SK-N-DZ (cell line): ENCODE measurements at places on chromosomes 7 and 10.

DNA sequence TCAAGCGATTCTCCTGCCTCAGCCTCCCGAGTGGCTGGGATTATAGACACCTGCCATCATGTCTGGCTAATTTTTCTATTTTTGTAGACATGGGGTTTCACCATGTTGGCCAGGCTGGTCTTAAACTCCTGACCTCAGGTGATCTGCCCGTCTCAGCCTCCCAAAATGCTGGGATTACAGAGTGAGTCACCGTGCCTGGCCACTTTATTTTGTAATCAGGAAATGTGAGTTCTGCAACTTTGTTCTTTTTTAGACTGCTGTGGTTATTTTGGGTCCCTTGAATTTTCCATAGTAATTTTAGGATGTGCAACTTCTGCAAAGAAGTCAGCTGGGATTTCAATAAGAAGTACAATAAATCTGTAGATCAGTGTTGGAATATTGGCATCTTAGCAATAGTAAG, 96.8 kb downstream of the CYTH3 start:
- no peak for DNase-seq

GRCh38 chr10:113427811-113428558, 124.9 kb upstream of the HABP2 start:
- DNase-seq, result no peak

GRCh38 chr7:156823435-156823834, 69.5 kb downstream of the LMBR1 start:
- no peak for DNase-seq

GRCh38 chr7:100432621-100433275, 3.1 kb downstream of the MEPCE start:
- DNase-seq, result no peak

DNA sequence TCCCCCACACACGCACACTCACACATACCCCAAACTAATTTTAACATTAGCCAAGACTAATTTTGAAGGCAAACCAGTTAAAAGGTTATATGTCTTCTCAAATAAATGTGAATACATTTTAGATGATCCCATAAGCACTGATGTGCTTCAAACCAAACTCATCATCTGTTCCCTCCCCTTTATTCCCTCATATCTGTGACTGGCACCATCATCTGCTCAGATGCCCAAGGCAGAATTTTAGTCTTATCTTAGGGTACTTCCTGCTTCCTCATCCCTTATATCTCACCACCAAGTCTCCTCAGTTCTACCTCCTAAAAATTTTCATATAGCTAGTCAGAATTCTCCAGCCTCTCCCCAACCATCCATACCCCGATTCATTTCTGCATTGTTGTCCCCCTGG, 80.4 kb downstream of the UPF2 start:
- DNase-seq, result no peak

DNA sequence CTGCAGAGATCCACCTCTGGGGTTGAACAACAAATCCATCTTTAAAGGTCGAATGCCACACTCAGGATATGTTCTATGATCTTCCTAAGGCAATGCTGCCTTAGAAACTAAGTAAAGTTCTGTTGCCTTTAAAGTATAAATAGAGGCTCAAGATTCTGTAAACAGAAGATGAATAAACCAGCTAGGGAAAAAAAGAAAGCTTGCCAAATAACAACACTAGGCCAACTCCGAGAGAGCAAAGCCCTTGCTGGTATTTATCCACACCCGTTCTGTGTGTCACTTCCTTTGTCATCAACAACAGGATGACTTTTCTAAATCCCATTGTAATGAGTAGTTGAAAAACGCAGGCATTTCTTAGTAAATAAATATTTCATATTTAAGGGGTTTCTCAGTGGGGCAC, 330.0 kb upstream of the GLI3 start:
- no peak for DNase-seq

GRCh38 chr7:149285603-149286002, 23.6 kb downstream of the ZNF783 start:
- peak; percentile 55 for DNase-seq

- peak; percentile 73 for DNase-seq
Observed at GRCh38 chr7:69738396-69738951, 140.2 kb downstream of the AUTS2 start.

DNA sequence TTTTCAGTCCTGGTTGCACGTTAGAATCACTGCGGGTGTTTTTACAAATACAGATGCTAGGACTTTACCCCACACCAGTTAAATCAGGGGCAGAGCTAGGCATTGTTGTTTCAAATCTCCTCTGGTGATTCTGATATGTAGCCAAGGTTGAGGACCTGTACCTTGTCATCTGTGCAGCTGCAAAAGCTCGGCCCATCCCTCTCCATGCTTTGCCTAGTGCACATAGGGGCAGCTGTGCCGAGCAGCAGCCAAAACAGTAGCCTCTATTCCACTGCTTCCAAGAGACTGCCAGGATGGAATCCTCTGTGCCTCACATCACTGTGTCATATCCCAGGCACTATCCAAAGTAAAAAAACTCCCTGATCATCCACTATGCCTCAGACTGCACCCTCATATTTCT, 181.3 kb downstream of the CDK14 start:
- DNase-seq, result no peak

DNA sequence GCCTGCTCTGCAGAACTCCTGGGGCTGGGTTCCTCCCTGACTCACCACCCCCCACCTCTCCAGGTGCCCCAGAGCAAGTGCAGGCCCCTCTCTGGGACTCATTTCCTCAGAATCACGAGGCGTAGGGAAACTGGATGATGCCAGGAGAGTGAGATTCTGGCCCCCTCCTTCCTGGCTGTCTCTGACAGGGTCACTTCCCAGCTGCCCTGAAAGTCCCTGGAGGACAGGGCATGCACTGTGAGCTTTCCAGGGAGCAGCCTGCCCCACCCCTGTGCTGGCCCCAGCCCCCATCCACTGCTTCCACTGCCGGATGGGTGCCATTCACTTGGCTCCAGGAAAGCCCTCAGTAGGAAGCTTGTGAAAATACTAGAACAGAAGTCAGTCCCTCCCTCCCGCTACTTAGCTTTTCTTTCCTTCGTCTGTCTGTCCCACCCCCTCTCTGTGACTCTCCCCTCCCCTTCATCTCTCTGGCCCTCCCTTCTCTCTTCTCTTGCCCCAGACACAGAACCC, 10.4 kb downstream of the TACR2 start:
- no peak for DNase-seq

DNA sequence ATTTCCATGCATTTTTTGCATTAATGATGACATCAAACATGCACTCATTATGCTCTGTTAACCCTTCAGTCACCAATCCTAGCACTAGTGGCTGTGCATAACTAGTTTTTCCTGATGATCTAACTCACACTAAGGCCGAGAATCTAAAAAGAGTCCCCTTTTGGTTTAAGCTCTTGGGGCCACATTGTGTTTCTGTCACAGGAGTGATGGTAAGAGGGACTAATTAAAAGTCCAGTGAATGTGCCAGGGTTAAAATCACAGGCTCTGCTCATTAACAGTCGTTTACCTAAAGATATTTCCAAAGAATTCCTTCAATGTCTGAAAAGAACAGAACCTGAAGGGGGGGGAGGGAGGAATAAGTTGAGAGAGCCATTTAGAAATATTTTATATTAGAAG, 359.0 kb upstream of the ANKRD30A start:
- no peak for DNase-seq

- no peak for DNase-seq
Observed at GRCh38 chr10:89522463-89522862, 12.9 kb downstream of the SLC16A12 start.

DNA sequence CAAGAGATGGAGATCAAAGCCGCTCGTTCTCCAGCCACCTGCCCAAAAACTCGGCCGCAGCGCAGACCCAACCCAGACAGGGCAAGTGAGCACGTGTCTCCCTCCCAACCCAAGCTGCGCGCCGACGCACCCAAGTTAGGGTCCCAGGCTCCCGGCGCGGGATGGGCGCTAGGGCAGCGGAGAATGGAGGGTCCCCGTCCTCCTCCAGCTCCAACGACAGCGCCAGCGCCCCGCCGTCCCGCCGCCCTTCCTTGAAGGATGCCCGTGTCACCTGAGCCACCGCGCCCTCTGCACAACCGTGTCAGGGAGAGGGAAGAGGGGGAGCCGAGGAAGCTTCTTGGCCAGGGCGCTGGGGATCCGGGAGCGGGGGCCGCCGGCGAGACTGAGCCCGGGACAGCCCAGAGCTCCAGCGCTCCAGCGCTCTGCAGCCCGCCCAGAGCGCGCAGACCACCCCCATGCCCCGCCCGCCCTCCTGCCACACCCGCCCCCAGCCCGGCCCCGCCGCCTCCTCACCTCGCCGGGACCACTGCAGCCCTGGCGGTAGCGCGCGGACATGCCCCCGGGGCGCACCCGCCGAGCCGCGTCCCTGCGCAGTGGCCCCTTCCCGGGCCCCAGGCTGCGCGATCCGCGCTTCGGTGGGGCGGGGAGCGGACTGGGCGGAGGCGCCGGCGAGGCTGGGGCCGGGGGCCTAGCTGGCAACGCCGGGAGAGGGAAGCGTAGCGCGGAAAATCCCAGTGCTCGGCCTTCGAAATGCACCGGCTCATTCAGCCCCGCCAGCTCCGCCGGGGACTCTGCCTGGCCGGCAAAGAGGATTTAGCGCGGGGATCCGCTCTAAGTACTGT, at the start of gene SLC16A12:
TSS of gene SLC16A12 (minus strand) at position 424 of the 842 bp plus-strand sequence. CDS start 73,016 bp downstream, outside the sequence.
- peak; percentile 26 for DNase-seq

DNA sequence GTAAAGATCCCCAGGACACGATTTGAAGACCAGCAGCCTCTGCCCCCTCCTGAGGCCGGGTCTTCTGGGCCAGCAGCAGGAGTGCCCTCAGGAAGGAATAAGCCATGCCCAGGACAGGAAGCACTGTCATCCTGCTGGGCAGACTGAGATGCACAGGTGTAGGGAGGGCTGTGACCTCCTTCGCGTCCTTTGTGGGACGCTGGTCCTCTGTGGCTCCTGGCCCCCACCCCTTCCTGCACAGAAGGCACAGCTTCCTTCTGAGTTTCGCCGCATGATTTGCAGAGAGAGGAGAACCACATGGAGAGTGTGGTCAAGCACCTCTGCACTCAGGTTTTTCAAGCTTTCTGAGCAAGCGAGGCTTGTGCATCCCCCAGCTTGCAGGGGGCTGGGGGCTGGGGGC, 112.7 kb downstream of the RGS10 start:
- no peak for DNase-seq

DNA sequence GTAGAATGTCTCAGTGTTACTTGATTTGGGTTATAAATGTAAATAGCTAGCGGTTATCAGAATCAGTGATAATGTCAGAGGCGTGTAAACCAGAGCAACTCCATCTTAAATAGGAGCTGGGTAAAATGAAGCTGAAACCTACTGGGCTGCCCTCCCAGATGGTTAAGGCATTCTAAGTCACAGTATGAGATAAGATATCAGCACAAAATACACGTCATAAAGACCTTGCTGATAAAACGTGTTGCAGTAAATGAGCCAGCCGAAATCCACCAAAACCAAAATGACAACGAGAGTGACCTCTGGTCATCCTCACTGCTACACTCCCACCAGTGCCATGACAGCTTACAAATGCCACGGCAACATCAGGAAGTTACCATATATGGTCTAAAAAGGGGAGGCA, 172.3 kb downstream of the CHRM2 start:
- peak; percentile 6 for DNase-seq

GRCh38 chr10:31590023-31590800, 271.2 kb downstream of the ZEB1 start:
- DNase-seq, result no peak

GRCh38 chr7:101838837-101839483, 21.5 kb downstream of the CUX1 start:
- DNase-seq, result no peak

DNA sequence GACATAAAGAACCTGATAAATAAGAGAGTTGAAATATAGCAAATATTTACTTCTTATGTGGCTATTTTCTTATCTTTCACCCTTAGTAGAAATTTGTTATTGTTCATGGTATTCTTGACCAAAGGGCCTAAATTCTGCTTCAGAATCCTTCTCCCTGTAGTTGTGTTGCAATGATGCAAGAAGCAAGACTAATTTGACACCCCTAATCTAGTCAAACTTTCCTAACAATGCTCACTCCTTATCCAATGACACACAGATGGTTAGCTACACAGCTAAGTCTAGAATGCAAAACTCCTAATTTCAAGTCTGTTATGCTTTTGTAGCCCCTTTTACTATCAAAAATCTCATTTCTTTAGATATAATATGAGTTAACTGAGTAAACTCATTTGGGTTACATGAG, 56.1 kb downstream of the TWIST1 start:
- no peak for DNase-seq

GRCh38 chr7:47283497-47284131, 298.3 kb downstream of the TNS3 start:
- no peak for DNase-seq

- no peak for DNase-seq
Observed at GRCh38 chr7:2258661-2259365, 16.8 kb downstream of the NUDT1 start.

DNA sequence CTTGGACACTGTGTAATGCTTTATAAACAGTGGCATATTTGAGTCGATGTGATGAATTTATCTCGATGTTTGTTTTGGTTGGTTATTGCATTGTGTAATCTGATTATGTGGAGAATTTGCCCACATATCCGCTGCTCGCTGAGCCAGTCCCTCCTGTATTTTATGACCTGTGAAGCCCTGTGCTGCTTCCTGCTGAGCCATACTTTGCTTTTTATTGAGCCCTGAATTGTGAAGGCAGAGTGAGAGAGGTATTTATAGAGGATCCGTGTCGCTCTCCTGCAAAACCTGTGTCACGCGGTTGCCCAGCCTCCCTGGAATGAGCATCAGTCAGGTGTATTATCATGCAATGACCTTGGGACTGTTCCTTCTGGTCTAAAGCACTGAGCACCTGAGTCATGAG, 253.7 kb downstream of the ARHGAP21 start:
- no peak for DNase-seq

DNA sequence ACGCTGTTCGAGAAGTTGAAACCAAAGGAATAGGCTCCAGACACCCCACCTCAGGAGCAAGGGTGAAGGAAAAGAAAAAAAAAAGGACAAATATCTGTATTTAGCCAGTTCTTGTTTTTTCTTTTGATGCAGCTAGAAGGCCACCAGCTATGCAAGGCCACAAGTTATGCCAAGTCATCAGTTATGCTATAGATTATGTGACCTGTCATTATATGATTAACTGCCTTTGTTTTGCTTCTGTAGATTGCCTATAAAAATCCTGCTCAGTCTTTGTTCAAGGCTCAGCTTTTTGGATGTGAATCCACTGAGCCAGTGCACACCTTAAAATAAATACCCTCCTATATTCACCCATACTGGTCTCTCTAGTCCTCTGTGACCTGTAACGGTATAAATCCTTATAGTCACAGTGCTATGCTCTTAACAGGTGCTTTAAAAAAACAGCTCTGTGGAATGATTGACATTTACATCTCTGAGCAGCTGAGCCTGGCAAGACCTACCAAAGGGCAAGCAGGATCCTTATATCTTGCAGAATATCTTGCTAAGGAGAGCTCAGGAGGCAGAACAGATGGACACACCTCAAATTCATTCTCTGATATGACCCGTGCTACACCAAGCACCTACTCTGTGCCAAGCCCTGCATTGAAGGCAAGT, 20.4 kb downstream of the MAT1A start:
- DNase-seq, result no peak

DNA sequence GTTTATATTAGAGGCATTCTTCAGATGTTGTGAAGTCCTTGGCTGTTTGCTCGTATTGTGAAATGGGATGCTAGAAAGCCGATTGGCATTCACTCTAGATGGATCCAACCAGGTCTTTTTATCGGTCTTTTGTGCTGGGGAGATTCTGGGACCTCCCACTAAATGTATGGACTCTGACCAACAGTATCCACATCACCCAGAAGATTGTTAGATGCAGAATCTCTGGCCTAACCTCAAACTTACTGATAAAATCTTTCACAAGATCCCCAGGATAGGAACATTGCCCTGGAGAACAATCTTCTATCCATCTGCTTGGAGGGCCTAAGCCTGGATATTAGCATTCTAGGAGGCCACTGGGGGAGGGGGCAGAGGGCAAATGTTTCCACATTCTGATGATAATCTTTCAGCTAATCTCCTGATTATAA, 160.9 kb downstream of the PLXDC2 start:
- no peak for DNase-seq
